ENCODE measurements at places on chromosomes 1 and 21.

- no peak for DNase-seq
Measured at GRCh38 chr1:177219554-177220458, 49.0 kb downstream of the BRINP2 start.

GRCh38 chr1:180066150-180066549, 88.5 kb upstream of the QSOX1 start:
- DNase-seq, result no peak

DNA sequence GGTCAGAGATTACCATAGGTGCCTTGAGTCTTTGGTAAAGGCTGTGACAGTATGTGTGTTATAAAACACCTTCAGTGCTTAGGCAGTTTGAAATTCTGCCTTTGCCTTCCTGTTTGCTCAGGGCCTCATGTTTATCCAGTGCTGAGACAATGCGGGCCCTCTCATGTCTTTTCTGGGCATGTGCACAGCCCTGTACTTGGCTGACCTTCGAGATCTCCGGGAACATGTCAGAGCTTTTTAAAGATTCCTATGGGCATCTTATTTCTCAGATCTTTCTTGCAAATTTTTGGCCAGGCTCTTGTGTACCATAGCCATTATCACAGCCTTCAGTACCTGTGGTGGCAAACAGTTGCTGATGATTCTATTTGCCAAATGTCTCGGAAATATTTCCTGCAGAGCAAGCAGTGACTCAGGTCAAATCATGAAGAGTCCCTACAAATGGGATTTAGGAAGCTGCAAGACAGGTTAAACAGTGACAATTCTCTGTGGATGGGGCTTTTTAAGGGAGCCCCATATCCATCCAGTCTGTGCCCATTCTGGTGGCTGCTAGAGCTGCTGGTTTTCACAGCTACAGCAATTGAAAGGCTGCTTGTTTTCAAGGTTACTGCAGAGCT, 42.1 kb downstream of the HOOK1 start:
- no peak for DNase-seq

DNA sequence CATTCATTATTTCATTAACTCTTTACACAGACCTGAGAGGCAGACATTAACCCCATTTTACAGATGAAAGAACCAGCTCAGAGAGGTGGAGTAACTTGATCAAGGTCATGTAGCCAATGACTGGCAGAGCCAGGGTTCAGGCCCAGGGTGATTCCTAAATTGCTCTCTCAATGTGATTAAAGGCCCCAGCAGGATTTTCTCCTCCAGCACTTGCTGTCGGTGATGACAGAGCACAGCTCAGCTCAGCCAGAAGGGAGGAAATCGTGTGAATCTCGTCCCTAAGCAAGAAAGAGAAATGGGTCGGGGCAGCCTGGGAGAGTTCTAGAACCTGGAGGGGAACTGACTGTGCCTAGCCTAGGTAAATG, 19.5 kb upstream of the RNF19B start:
- DNase-seq, result no peak

DNA sequence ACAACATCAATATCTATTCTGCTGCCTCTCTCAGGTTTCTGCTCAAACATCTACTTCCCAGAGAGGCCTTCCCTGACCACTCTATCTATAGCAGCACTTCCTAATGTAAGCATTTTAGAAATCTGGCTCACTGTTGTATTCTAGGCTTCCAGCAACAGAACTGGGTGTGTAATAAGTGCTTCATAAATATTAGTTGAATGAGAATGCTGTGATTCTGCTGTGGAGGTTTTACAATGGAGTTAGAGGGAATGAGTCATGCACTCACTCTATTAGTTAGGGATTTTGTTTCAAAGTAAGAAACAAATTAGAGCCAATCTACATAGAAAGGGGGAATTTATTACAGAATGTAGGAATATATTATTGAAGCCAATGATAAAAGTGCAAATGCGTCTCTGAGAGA, 38.6 kb upstream of the SLC35F3 start:
- DNase-seq, result no peak

DNA sequence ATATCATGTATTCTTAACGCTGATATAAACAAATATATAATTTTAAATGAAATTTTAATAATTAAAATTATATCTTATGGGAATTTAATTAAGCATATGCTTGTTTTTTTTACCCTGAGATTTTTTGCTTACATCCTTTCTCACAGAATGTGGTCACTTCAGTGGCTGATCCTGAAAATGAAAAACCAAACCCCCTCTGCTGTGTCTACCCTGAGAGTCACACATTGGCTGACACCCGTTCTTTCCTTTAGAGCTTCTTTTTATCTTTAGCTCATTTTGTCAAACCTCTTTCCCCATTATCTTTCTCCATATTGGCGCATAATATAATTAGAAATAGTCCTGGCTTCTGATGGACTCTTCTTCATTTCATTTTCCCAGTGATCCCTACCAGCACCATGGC, 10.8 kb upstream of the CACYBP start:
- DNase-seq, result no peak

- no peak for DNase-seq
Measured at GRCh38 chr1:37055631-37056030, 21.3 kb upstream of the GRIK3 start.

All from anterior cingulate cortex (tissue), 58 donors.